ENCODE measurements at places on chromosomes 3 and 15. TPM values are rescaled to one million over a fixed set of nuclear protein-coding genes. Genes with fewer than 3 reads are reported as not detected.

- DNase-seq: no peak
Observed at GRCh38 chr3:62777130-62777529, 98.1 kb downstream of the CADPS start.

- DNase-seq: no peak
Observed at GRCh38 chr3:61699622-61700021, 138.3 kb downstream of the PTPRG start.

DNA sequence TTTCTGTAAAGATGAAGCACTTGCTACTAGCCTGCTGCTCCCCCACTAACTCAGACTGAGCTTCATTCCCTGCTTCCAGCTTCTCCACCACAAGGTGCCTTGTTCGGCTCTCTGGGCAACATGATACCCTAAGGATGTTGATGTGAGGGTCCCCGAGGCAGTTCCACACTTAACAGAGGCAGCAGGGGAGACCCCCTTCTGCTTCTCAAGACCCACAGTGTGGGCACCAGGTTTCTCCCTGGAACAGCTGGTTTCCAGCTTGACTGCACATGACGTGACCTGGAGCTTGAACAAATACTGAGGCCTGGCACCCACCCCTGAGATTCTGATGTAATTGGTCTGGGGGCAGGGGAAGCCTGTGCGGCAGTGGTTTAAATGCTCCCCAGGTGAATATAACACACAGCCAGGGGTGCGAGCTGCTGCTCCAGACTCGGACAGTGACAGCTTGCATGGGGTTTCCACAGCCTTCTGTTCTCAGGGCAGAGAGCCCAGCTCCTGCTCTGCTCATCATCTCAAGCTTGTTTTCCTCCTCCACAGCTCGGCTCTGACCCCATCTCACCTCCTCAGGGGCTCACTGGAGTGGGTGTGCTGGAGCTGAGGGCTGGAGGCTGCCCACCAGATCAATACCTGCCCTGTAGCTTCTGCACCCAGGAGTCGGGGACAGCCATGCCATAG, 95.0 kb upstream of the HACD2 start:
- no peak for DNase-seq

- DNase-seq: no peak
Observed at GRCh38 chr3:133924041-133924440, 28.4 kb upstream of the RAB6B start.

- no peak for DNase-seq
Observed at GRCh38 chr15:101181349-101181748, 70.5 kb downstream of the CHSY1 start.

DNA sequence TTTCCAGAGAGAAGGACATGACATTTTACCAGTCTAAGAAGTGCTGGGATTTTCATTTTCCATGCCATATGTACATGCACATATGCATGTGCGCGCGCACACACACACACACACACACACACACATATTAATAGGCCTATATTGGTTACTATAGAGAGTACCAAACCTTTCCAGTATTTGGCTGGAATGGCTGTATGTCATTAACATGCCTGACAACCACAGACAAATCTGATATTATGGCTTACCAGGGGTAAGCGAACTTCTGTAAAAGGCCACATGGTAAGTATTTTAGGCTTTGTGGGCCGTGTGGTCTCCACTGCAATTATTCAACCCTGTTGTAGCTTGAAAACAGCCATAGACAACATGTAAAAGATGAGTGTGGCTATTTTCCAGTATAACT, 97.2 kb upstream of the TSPAN3 start:
- no peak for DNase-seq

DNA sequence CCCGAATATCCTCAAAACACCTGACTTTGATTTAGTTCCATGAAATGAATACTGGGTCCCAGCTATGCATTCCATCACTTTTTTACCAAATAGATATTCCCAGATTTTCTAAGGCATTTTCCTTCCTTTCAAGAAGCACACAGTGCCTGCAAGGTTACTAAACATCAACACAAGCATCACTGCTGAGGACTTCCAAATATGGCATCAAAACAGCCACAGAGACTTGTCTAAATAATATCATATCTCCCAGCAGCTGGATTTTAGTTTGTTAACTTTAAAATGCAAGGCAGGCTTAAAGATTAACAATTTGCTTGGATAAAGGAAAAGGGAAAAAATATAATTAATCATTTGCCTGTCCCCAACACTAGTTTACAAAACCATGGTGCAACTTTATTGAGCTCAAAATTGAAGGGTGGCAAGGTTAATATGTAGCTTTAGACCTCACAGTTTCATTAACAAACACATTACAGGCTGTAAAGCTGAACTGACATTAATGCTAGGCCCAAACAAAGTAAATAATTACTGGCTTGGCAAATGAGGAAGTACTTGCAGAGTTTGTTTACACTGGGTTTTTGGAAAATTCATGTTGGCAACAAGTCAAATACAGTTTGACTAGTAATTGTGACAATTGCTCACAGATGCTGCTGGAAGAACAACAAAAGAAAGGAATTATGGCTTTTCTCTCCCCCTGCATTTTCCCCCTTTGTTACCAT, 401.7 kb upstream of the CDIN1 start:
- peak; percentile 64 for DNase-seq

- DNase-seq: peak; percentile 31
Observed at GRCh38 chr3:123668906-123669305, 84.1 kb upstream of the HACD2 start.

DNA sequence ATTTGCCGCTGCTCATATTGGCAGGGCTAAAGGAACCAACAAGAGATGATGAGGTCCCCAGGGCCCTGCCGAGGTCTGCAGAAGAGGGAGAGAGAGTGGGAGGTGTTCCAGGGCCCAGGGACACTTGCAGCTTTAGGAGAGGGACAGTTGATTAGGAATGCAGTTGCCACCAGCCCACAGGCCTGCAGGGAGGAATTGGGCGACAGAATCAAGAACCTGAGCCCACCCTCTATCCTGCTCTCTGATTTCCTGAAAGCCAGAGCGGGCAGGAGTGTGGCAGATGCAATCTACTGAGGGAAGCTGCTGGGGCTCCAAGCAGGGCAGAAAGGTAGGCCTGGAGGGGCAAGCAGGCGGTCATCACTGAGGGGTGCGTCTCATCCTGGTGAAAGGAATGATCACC, 12.1 kb upstream of the PRR23E start:
- DNase-seq: no peak

GRCh38 chr3:61055447-61055846, 195.8 kb downstream of the FHIT start:
- no peak for DNase-seq

- DNase-seq: peak; percentile 19
Observed at GRCh38 chr3:178112134-178112533, 424.1 kb upstream of the KCNMB2 start.

DNA sequence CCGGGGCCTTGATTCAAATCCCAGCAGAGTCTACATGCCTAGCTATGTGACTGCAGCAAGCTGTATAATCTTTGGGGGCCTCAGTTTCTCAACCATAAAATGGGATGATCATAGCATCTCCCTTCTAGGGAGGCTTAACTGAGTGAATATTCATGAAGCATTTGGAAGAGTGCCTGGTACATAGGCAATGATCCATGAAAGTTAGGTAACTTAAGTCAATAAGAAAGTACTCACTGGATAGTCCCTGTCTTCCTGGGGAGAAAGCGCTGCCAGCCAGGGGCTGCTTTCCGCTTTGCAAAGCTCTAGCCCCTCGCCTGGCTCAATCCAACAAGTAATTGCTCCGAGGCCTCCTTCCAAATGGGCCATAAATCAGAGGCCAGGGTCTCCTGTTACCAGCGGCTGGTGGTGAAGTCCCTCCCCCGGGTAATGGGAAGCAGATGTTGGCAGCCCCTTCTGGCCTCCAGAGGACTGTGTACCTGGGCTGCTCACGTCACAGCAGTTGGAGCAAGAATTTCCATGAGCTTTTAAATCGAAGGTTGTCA, 521.9 kb upstream of the PROK2 start:
- DNase-seq: peak; percentile 19

DNA sequence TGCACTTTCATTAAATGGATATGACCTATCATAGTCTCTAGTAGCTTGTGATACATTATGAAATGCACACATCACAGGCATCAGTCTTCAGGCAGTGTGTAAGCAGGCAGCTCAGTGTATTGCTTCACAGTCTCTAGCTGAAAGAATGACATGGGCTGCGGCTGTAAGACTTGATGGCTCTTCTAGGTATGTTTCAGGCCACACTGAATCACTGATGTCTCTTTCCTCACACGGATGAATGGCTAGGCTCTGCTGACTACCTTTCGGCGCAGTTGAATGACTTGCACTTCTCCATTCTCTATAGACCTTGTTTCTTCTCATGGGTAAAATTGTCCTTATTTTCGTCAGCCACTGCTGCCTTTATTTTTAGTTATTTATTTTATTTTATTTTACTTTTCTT, 15.4 kb downstream of the APH1B start:
- DNase-seq: peak; percentile 69

- DNase-seq: peak; percentile 42
Observed at GRCh38 chr15:45399381-45400212, 21.3 kb upstream of the GATM start.

DNA sequence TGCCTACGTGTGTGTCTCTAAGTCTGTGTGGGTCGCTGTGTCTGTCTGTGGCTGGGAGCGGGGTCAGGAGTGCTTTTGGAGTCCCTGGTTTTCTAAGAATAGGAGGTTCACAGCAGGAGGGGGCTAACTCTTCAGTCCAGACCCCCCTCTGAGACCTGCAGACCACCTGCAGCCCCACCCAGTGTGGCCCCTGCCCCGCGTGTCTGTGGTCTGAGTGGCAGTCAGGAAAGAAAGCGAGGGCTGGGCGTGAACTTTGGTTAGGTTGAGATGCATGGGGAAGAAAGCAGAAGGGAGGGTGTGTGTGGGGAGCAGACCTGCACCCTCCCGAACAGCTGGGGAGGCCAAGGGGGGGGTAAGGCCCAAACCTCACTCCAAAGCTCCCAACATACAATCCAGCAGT, 144.9 kb upstream of the TPM1 start:
- peak; percentile 11 for DNase-seq

DNA sequence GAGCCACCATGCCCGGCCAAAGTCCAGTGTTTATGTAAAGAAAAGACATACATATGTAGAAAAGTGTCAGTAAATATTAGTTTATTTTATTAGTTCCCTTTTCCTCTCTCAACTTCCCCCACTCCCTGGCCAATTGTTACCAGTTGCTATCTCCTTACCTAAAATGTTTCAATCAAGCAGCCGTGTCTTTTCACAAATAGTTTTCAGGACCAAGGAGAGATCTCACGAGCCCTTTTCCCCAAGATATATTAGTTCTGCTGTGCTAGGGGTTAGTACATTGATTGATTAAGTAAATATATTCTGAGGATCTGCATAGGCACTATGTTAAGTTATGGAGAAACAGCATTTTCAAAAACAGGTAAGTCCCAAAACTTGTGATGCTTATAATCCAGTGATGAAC, 87.4 kb downstream of the ZIC4 start:
- no peak for DNase-seq

GRCh38 chr15:71629781-71630474, 180.4 kb upstream of the NR2E3 start:
- no peak for DNase-seq

- DNase-seq: no peak
Observed at GRCh38 chr3:152857082-152857481, 22.2 kb downstream of the P2RY1 start.

DNA sequence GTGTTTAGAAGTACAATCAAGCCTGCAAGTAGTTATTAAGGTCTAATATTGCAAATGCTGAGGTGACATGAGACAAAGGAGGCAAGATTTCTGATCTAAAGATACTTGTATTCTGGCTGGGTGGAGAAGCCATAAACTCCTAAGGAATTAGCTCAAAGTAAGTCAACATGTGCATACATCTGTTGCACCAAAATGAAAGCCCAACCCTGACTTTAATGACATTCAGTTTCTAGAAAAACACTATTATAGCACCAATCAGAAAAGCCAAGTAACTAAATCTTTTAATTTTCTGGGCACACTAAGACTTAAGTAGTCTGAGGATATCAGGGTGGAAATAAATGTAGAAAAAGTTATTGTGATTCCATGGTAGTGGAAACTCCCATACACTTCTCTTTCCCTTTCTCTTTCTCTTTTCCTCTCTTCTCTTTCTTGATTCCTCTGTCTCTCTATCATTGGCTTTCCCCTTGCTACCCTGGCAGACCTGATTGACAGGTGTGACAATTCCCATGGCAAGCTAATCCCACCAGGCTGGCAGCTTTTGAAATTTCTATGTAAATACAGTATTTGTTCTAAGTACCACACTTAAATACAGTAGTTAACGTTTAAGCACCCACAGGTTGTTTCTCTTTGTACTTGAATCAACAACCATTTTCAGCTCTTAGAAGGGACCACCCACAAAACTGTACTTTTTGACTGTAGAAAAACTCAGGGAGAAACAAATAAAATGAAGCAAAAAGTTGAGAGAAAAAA, 528.4 kb upstream of the SEMA6D start:
- DNase-seq: no peak

GRCh38 chr3:134001251-134001650, 28.5 kb downstream of the SLCO2A1 start:
- DNase-seq: no peak

DNA sequence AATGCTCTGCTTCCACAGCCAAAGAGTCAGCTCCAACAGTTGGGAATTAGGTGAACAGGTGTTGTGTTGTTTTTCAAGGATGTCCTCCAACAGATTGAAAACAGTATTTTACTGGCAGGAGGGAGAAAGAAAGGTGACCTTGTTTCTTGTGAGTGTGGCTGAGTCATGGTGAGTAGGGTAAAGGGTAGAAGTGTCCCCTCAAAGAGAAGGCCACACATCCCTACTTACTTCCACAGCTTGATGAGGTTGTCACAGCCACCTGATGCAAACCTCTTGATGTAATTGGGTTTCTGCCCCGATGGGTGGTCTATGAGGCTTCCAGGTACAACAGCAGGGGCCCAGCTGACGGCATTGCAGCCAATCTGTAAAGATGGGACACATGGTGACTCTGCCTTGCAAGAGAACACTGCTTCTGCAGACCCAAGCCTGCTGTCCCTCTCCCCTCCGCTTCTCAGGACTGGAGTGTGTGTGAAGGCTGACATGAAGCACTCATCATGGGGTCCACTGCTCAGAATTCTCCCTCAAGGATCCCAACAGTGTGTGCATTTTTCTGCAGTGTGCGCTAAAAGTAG, 12.7 kb upstream of the GHRL start:
- DNase-seq: no peak

DNA sequence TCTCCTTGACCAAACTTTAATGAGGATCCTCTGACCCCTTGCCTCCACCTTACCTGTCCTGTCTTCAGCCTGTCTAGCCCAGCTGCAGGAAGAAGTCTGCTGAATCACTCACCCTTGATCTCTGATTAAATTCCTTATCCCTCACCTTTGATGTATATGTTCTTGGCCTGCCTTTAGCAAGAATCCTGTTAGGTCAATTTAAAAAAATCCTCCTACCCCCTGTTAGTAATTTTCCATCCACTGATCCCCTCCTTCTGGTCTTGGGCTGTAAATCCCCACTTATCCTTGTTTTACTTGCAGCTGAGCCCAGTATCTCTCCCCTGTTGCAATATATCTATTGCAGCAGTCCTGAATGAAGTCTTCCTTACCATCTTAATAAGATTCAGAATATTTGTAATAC, 39.0 kb downstream of the MYH15 start:
- DNase-seq: no peak

The CA12 gene
- total RNA-seq: 194 TPM

The NEK11 gene
- total RNA-seq: 4.0 TPM

The PRRT3 gene
- total RNA-seq: 0.20 TPM

The DPPA2 gene
- 0.51 TPM for total RNA-seq

The HTR3E gene
- total RNA-seq: not detected

The FETUB gene
- total RNA-seq: not detected

The GLDN gene
- total RNA-seq: not detected

The PRICKLE2 gene
- 20.2 TPM for total RNA-seq

Measured in Caki2 (cell line).